CD8-positive, alpha-beta memory T cell (primary cell): ENCODE measurements at places on chromosomes 3 and 15.
A peak's percentile ranks its signal among the peaks of the same experiment; 100 is the strongest.

DNA sequence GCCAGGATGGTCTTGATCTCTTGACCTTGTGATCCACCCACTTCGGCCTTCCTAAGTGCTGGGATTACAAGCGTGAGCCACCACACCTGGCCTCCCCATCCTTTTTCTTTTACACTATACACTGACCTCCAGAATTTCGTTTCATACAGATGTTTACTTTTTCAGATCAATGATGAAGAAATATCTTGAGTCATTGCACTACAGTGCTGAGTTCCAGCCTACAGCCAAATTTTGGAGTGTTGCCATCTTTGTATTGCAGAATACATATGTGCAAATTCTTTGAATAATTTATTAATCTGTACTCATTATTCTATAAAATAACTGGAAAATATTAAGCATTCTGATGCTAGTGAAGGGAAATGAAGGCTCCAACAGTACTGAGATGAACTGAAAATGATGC lies 12.5 kb downstream of the ZPLD1 start:
- DNase-seq: no peak
- no peaks in the 10 kb centered on the region for H3K36me3 ChIP-seq
- H3K27me3 ChIP-seq: no peaks in the 10 kb centered on the region
- no peak overlapping the region for H3K4me3 ChIP-seq
- H3K27ac ChIP-seq: no peak overlapping the region

DNA sequence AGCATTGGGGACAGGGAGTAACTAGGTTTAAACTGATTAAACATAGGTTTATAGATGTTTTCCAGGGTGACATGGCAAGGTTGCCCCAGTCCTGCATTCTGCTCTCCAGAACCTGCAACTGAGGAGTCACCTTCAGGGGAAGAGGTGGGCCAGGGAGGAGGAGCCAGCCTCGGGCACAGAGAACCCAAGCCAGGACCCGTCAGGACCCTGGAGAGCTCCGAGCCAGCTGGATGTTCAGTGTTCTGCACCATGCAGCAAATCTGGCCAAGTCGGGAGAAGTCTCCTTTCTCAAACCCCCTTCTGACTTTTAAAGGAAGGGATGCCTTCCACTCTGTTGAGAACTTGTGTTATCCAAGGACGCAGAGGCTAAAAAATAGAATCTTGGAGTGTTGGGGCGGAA lies 62.1 kb upstream of the SLC6A11 start:
- no peak overlapping the region for H3K27ac ChIP-seq
- no peaks in the 10 kb centered on the region for H3K4me1 ChIP-seq
- DNase-seq: no peak
- no peaks in the 10 kb centered on the region for H3K36me3 ChIP-seq
- no peak overlapping the region for H3K4me3 ChIP-seq
- H3K27me3 ChIP-seq: no peaks in the 10 kb centered on the region

- no peak for DNase-seq
- H3K4me3 ChIP-seq: no peak overlapping the region
- H3K27me3 ChIP-seq: no peaks in the 10 kb centered on the region
- no peak overlapping the region for H3K27ac ChIP-seq
- H3K4me1 ChIP-seq: no peaks in the 10 kb centered on the region
These were observed 32.9 kb downstream of the AMOTL2 start for GRCh38 chr3:134341389-134341788.

DNA sequence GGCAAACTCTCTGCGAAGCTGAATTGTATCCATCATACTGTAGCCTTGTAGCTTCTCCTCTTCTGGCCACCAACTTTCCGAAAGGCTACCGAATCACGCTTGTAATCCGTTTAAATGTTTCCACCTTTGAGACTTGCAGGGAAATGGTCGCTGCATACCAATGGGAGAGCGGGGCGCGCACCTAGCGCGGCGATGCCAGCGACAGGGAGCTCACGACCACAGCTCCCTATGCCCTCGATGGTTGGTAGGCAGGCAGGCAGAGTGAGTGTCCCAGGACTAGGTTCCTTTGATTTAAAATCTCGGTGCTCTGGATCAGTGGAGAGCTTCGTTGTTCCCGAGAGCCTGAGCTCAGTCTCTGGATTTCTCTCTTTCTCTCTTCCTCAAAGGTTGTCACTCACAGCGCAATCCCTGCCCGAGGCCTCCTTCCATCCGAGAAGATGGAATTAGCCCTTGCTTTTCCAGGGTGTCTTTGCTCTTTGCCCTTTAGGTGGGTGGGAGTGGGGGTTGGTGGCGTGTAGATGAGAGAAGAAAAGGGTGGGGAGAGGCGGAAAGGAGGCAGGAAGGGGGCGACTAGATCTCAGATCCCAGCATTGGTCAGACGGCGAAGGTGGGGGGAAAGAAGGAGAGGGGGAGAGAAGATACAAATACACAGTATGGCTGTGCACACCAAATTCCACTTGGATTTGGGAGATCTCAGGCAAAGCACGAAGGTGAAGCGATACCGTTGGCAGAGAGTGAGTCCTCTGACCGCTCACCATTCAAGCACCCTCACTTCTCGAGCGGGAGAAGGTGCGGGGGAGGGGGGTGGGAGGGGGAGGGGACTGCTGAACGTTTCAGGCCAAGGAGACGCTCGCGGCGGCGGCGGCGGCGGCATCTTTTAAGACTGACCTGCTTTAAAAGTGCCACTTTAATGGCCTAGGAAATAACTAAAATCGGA lies at the start of gene SLITRK3:
SLITRK3 (minus strand) TSS at position 745 of the 937 bp plus-strand sequence. CDS start 5,554 bp downstream, outside the sequence.
- H3K4me1 ChIP-seq: no peaks in the 10 kb centered on the region
- no peak for DNase-seq
- no peak within 1 kb of the TSS for H3K27ac ChIP-seq
- no peak within 1 kb of the TSS for H3K4me3 ChIP-seq
- H3K36me3 ChIP-seq: no peaks in the 10 kb centered on the region

- no peaks in the 10 kb centered on the region for H3K4me1 ChIP-seq
- H3K27ac ChIP-seq: no peak overlapping the region
- H3K27me3 ChIP-seq: no peaks in the 10 kb centered on the region
These were observed 600.5 kb downstream of the PYDC2 start for GRCh38 chr3:192061426-192061825.

GRCh38 chr3:177055605-177056571 lies 141.4 kb downstream of the TBL1XR1 start:
- H3K4me1 ChIP-seq: peaks cover 36% of the 10 kb centered on the region
- no peaks in the 10 kb centered on the region for H3K27me3 ChIP-seq
- H3K27ac ChIP-seq: no peak overlapping the region
- H3K4me3 ChIP-seq: no peak overlapping the region
- no peaks in the 10 kb centered on the region for H3K36me3 ChIP-seq

GRCh38 chr3:195548987-195549386 lies 5.9 kb upstream of the PPP1R2 start:
- no peaks in the 10 kb centered on the region for H3K27me3 ChIP-seq
- H3K27ac ChIP-seq: no peak overlapping the region
- peak overlapping the region; percentile 50 for H3K4me3 ChIP-seq
- no peaks in the 10 kb centered on the region for H3K36me3 ChIP-seq
- no peak for DNase-seq

- H3K27ac ChIP-seq: no peak overlapping the region
- H3K36me3 ChIP-seq: no peaks in the 10 kb centered on the region
- H3K27me3 ChIP-seq: no peaks in the 10 kb centered on the region
These were observed 814.6 kb downstream of the AGBL1 start for GRCh38 chr15:86894269-86894668.

GRCh38 chr3:45760878-45761711 lies 35.2 kb downstream of the SLC6A20 start:
- H3K4me1 ChIP-seq: no peaks in the 10 kb centered on the region
- no peaks in the 10 kb centered on the region for H3K27me3 ChIP-seq
- H3K4me3 ChIP-seq: no peak overlapping the region
- no peaks in the 10 kb centered on the region for H3K36me3 ChIP-seq
- DNase-seq: peak; percentile 62

DNA sequence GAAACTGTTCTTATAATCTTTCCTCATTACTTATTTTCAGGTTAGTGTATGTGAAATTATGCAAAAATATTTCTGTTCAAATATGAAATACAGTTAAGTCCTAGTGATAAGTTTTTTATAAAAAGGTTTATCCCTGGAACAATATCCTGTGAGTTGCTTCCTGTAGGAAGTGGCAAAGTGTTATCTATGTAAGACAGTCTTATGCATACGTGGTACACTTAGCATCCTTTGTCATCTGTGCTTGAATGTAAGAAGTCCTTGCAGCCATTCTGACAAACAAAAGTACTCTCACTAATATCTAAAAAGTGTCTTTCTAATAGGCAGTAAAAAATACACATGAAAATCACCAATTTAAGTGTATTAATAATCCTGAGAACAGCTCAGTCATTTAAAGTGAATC lies 372.5 kb upstream of the BCHE start:
- H3K27ac ChIP-seq: no peak overlapping the region
- DNase-seq: no peak
- H3K4me3 ChIP-seq: no peak overlapping the region
- no peaks in the 10 kb centered on the region for H3K36me3 ChIP-seq

- no peak overlapping the region for H3K27ac ChIP-seq
- DNase-seq: no peak
- no peaks in the 10 kb centered on the region for H3K27me3 ChIP-seq
- no peaks in the 10 kb centered on the region for H3K36me3 ChIP-seq
- H3K4me1 ChIP-seq: peaks cover 6% of the 10 kb centered on the region
- H3K4me3 ChIP-seq: no peak overlapping the region
These were observed 3.9 kb upstream of the DNASE1L3 start for GRCh38 chr3:58214484-58215316.
